ENCODE measurements at places on chromosomes 1 and 21.

DNA sequence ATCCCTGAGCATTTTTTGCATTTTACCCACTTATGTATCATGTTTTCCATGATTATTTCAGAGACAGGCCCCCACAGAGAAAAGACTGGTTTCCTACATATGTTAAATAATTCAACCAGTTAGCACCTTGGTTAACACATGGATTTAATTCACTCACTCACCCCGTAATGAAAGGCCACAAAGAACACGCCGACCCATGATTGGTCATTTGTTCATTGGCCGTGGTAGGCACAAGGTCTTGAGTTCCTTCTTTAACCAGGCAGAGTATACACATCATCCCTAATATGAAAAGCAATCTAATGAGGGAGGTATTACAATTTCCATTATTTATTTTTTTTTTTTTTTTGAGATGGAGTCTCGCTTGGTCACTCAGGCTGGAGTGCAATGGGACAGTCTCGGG, 50.6 kb downstream of the RPS6KA1 start:
- no peak for DNase-seq

DNA sequence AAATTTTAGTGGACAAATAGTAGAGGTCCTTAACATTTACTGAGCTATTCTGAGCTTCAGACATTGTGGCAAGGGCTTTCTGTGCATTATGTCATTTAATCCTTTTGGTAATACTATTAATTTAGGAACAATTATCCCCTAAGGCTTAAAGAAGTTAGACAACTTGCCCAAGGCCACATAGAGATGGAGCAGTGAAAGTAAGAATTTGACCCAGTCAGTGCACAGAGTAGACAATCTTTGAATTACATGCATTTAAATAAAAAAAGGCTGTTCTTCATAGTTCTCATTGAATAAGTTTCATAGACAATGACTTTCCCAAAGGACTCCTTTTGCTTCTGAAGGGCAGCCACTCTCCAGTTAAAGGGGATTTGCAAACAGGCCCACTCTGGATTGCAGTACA, 142.7 kb downstream of the RUNX1 start:
- DNase-seq, result no peak

- DNase-seq, result no peak
Observed at GRCh38 chr1:207030522-207031009, 2.0 kb downstream of the C1orf116 start.

GRCh38 chr1:234611847-234612351, 1.9 kb upstream of the IRF2BP2 start:
- DNase-seq, result no peak

DNA sequence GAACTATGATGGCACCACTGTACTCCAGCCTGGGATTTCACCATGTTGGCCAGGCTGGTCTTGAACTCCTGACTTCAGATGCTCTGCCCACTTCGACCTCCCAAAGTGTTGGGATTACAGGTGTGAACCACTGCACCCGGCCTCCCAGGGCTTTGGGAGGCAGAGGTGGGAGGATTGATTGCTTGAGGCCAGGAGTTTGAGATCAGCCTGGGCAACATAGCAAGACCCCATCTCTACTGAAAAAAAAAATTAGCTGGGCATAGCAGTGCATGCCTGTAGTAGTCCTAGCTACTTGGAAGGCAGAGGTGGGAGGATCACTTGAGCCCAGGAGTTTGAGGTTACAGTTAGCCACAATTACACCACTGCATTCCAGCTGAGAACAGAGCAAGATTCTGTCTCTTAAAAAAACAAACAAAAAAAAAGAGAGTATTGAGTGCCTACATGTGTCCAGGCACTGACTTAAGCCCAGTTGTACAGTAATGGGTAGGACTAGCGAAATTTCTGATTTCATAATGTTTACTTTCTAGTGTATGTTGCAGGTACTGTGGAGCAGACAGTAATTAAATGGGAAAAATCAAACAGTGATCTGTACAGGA, 4.2 kb downstream of the MANEAL start:
- no peak for DNase-seq

- no peak for DNase-seq
Observed at GRCh38 chr21:43286196-43286595, 117.4 kb downstream of the CRYAA start.

- no peak for DNase-seq
Observed at GRCh38 chr21:37475186-37475868, 108.8 kb downstream of the DYRK1A start.

GRCh38 chr1:23496490-23497181, 12.7 kb upstream of the ASAP3 start:
- no peak for DNase-seq

- no peak for DNase-seq
Observed at GRCh38 chr21:31686272-31686915, 26.9 kb downstream of the SOD1 start.

- no peak for DNase-seq
Observed at GRCh38 chr1:36096500-36097432, 8.1 kb downstream of the ADPRS start.

GRCh38 chr1:244368279-244368678, 83.4 kb downstream of the ADSS2 start:
- DNase-seq, result no peak

DNA sequence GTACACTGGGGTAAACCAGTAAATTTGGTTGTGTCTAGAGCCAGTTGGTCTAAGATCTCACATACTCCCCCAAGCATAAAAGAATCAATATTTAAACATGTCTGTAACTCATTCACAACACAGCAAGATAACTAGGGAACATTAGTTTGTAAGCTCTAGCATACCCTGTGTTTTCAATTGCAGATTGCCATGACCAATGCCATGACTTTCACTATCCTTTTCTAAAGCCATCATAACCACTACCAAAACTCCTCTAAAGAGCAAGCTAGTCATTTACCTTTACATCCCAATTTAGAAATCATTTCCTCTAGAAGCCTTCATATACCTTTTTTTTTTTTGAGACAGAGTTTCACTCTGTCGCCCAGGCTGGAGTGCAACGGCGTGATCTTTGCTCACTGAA, 56.5 kb upstream of the PLA2G4A start:
- DNase-seq, result no peak

- no peak for DNase-seq
Observed at GRCh38 chr1:200982071-200982945, 41.2 kb downstream of the KIF21B start.

DNA sequence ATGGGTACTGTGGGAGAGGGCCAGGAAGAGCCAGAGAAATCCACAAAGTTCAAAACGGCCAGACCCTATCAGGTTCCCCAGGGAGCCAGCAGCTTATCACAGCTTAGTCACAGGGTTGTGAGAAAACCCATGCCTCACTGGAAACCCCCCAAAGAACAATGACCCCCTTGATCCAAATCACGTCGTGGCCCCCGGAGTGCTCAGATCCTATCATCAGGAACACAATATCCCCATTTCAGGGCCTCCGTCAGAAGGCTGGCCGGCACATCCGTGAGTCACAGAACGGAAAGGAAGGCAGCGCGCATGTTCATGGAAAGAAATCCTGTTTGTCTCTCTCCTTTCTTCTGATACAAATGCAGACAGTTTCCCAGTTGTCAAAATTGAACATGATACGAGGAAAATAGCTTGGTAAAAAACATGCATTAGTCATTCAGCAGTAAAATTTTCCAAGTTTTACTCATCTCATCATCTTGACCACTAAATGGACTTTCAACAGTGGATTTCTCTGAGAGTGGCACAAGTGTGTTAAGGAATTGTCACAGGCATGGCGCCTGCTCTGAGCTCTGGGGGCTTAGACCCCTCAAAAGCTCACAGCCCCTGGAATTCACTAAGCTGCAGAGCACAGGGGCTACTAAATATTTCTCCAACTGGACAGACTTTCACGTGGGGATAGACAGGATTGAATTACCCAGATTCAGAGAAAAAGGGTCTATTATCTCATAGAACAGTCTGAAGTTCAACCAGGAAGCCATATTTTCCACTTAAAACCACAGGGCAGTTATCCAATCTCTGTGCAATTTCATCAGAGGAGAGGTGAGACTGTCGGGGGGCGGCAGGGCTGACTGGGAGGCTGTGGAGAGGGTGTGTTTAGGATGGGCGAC, 124.8 kb downstream of the RIPK4 start:
- DNase-seq, result no peak

- DNase-seq, result no peak
Observed at GRCh38 chr1:153568367-153569099, 2.9 kb upstream of the S100A2 start.

DNA sequence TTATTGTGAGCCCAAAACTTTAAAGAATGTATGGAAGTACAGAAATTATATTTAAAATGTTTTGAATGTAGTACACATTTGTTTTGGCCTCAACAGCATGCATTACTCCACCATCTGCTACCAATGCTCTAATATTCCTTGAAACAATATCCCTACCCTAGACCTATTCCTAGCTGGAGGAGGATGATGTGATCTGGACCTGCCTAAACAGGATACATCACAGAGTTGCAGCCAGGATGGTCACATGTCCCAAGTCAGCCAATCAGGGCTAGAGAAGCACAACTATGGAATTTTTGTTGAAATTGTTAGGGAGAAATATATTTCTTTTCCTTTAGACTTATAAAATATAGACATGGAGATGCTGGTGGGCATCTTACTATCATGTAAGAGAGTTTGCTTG, 623.3 kb upstream of the NR5A2 start:
- no peak for DNase-seq

DNA sequence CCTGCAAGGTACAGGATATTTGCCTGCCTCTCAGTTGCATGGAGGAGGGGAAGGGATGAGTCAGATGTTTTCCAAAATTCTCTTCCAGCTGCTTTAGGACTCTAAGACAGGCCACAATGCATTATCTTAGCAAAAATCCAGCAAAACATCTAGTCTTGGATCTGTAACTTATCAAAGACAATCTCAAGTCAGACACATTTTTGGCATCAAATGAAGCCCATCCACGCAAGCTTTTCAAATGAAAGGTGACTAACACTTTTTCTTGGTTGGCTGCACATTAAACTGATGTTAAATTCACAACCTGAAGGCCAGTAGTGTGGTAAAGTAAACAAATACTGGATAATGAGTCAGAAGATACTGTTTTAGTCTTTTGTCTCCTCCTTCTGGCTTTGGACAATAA, 21.3 kb downstream of the FAM78B start:
- no peak for DNase-seq

- no peak for DNase-seq
Observed at GRCh38 chr1:31617218-31617915, at the start of gene HCRTR1. TSS of gene HCRTR1 (plus strand) at chr1:31617689. CDS start at chr1:31619193, 1,504 bp downstream.

GRCh38 chr1:200184196-200184595, 156.7 kb downstream of the NR5A2 start:
- DNase-seq, result peak; percentile 71

DNA sequence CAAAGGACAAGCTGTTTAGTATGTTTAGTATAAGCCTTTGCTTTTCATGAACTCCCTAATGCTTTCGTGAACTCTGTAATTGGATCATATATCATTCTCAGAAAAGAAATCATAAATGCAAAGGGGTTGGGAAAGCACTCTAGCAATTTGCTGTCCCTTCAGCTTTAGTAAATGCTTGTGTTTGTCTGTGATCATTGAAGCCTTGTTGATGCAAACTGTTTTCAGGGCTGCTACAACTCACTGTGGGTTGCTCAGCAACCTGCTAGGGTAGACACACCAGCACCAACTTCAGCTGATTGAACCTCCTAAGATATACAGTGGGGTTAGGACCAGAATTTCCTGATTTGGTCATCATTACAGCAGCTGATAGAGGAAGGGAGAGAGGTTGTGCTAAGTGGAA, 95.0 kb downstream of the SGIP1 start:
- no peak for DNase-seq

DNA sequence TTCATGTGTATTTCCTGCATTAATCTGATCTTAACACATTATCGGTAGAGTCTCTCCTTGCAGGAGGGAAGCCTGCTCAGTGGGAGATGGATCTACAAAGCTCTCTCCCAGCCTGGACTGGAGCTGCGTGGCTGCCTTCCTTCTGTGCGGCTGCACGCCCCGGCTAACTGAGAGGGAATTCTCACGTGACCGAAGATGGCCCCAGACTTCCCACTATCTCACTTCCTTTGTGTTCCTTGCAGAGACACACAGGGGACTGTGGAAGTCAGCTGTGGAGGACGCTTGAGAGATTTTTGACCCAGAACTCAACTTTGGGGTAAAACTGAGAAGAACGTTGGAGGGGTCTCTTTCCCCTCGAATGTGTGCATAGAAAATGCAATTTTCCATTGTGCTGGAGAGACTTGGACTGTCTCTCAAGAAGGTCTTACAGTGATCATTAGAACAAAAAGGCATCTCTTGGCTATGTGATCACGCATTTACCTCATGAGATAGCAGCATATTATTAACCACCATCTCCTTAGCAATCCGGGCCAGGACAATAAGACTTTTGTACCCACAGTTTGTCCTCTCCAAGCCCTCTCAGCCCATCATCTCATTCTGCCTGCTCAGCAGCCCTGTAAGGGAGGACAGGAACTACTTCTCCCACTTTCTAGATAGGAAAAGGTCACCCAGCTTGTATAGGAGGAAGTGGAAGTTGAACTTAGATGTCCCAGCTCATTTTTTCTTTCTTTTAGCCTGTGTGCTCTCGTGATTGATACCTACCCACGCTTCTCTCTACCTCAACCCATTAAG, 49.3 kb upstream of the TARBP1 start:
- no peak for DNase-seq

- no peak for DNase-seq
Observed at GRCh38 chr21:42799516-42799915, 79.8 kb downstream of the WDR4 start.

- no peak for DNase-seq
Observed at GRCh38 chr1:58060559-58061170, 485.9 kb downstream of the OMA1 start.

DNA sequence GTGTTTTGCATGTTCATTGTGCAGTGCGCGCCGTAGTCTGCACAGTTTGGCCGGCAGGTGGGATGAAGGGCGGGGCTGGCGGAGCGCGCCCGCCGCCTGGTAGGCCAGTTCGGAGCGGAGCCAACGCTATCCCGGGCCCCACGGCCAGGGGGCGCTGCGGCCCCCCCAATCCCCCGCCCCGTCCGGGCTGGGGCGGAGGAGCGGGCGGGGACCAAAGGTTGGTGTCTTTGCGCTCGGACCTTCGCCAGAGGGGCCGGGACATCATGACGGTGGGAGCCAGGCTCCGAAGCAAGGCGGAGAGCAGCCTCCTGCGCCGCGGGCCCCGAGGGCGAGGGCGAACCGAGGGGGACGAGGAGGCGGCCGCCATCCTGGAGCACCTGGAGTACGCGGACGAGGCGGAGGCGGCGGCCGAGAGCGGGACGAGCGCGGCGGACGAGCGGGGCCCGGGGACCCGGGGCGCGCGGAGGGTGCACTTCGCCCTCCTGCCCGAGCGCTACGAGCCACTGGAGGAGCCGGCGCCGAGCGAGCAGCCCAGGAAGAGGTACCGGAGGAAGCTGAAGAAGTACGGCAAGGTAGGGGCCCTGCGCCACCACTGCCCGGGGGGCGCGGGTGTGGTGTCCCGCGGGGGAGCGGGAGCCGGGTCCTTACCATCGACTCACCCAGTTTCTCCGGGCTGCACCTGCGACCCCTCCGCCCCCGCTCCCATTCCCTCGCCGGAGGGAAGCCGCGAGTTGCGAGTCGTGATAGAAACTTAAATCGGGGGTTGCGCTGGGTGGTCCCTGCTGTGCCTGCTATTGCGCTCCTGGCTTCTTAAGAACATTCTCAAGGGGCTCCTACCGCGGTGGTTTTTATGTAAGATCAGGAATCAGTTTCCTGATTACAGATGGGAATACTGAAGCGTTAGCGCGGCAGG, at the start of gene C1orf115:
Gene C1orf115, plus strand, starts transcription at position 224 of the 913 bp plus-strand sequence. Its CDS starts 40 bp downstream, at position 264.
- DNase-seq, result no peak
